ENCODE measurements at places on chromosomes 6 and 20.

DNA sequence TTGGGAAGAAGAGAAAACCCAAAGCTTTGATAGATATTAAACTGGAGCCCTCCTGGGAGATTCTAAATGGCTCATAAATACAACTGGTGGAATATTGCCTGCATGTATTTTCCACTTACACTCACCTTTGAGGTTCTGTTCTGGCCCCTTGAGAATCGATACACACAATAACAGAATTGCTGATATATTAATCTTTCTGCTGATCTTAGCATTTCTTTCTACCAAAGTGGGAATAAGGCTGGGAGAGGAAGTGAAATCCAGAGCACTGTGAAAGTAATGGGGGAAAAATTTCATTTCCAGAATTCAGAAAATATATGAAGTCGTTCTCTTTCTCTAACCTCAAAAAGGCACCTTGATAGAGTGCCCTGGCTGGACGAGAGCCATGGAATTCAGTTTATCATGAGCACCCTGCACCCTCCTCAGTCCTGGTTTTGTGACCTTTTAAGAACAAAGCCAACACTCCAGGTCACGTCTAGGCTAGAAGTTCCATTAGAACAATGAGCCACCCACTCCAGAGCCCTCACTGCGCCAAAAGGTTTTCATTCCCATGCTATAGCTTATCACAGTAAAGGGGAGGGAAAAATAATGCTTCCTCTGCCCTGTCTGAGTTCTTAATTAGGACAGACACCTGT, 244.5 kb downstream of the CD83 start:
- DNase-seq: no peak

GRCh38 chr6:18424201-18424600, 37.1 kb downstream of the RNF144B start:
- no peak for DNase-seq

DNA sequence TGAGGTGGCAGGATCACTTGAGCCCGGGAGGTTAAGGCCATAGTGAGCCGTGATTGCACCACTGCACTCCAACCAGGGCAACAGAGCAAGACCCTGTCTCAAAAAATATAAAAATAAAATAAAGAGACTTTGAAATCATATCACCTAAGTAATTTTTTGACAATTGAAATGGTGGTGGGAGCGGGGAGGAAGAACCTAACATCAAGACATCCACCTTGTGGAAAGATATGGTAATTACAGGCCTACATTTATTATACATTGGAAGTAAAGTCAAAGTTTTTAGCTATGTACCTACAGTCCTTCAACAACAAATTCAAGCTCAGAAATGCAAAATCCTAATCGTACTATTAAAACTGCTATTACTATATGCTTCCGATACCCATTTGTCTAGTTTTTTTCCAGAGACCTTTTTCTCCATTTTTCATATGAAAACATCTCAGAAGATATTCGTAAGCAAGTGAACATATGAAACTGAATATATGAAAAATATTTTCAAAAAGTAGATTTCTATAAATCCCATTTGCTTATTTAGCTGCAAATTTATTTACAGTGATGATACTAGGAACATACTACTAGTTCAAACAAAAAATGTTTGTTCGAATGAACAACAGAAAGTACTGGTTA, 83.3 kb downstream of the SYCP2 start:
- peak; percentile 0 for DNase-seq

DNA sequence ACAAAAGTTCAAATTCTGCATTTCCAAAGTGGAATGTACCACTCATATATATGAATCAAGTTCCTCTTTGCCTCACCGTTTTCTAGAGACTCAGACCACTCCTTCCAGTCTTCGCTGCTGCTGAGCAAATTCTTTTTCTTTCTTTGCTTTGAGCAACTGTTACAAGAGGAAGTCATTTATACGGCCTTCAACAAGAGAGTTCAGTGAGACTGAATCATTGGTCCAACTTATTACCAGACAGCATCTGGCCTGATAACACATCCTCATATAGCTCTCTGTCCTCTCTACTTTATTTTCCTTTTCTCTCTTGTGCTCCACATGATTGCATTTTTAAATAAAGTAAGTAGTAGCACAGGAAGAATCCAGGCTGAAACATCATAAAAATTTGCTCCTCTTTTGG, 652.7 kb downstream of the PHF3 start:
- DNase-seq: no peak

- DNase-seq: no peak
These were observed 73.7 kb downstream of the ZFAND3 start for GRCh38 chr6:37893257-37893656.

GRCh38 chr6:40349123-40349900, 237.9 kb downstream of the LRFN2 start:
- peak; percentile 89 for DNase-seq
